Anterior cingulate cortex (tissue), 58 donors: ENCODE measurements at places on chromosomes 3 and 15.

GRCh38 chr3:169744366-169745054 is 20.4 kb downstream of the TERC start:
- no peak for DNase-seq

- DNase-seq, result no peak
Measured at GRCh38 chr15:55676507-55676906, 66.4 kb downstream of the PRTG start.

- DNase-seq, result no peak
Measured at GRCh38 chr3:181637056-181637455, 74.7 kb upstream of the SOX2 start.

DNA sequence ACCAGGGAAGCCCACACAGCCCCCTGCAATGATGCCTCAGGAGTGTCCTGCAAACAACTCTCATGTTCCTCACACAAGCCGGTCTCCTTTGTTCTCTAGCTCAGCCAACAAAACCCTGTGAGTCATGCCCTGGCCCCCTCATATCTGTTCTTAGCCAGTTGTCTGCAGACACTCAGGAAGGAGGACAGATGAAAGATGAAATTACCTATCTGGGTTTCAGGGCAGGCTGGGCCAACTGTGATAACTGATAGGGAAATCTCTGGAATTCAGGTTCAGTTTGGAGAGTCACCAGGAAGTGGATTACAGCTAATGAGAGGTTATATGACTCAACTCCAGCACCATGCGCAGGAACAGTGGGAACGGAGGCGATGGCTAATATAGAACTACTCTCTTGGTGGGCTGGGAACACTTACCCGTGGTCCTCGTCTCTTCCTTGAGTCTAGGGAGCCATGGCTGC is 352.0 kb upstream of the ADAMTS9 start:
- no peak for DNase-seq

GRCh38 chr3:5134499-5134898 is 12.4 kb downstream of the ARL8B start:
- DNase-seq, result no peak

- DNase-seq, result no peak
Measured at GRCh38 chr3:56288258-56288657, 180.0 kb downstream of the ERC2 start.

DNA sequence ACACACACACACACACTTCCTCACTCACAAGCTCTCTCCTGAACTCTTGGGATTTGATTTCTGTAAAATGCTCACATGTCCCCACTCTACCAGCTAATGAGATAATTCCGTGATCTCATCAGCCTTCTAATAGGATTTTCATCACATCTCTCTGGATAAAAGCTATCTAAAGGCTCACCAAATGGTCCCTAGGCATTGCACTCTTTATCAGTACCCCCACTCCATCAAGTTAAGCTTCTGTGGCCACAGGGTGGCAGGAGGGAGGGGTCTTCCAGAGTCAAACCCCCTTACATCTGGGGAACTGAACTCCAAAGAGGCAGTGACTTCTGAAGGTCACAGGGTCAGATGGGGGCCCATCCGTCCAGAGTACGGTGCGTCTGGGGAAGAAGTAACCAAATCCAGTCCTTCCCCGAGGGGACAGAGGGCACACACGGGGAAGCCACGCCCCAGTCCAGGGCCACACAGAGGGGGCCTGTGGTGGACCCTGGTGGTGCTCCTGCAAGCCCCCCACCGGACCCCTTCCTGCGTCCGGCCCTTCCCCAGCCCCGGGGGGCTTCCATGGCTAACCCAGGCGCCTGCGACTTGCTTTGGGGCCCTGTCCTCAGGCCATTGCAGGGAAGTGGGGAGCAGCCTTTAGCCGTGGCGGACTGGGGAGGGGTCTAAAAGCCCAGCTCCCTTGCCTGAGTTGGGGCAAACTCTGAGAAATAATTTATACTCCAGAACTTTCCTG is 25.5 kb downstream of the CPN2 start:
- no peak for DNase-seq

GRCh38 chr3:54146506-54147239 is 24.3 kb downstream of the CACNA2D3 start:
- peak; percentile 30 for DNase-seq

- DNase-seq, result no peak
Measured at GRCh38 chr3:10283638-10284037, 9.1 kb downstream of the GHRL start.

- no peak for DNase-seq
Measured at GRCh38 chr3:44104668-44105321, 136.9 kb upstream of the TOPAZ1 start.

- no peak for DNase-seq
Measured at GRCh38 chr15:60660290-60661051, 181.5 kb upstream of the ICE2 start.

DNA sequence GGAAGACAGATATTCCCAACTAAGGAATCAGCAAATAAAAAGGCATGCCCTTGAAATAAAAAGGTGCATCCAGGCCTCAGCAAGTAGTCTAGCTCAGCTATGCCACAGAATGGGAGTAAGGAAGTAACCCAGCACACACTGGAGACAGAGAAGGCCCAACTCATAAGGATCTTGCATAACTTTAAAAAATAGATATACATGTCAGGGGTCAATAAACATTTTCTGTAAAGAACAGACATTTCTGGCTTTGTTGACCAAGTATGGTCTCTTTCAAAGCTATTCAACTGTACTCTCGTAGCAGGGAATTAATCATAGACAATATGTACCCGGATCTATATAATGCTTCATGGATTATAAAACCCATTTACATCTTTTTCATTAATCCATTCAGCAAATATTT is 449.3 kb downstream of the TAFA4 start:
- DNase-seq, result no peak

DNA sequence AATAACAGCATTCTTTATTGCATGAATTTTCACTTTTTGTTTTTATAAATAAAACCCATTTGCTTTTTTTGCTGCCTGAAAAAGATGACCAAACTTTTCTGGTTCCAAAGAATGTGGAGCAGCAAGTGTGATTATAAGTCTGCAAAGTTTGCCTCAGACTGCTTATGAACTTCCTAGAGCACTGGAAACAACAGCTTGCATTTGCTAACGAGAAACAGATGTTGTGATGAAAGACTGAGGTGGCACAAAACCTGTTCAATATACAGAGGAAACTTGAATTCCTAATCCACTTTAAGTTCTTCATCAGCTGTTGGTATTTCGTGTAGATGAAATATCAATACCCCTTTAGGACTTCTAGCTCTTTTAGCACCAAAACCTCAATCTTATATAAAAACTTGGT is 9.3 kb downstream of the ZPLD1 start:
- DNase-seq, result no peak

DNA sequence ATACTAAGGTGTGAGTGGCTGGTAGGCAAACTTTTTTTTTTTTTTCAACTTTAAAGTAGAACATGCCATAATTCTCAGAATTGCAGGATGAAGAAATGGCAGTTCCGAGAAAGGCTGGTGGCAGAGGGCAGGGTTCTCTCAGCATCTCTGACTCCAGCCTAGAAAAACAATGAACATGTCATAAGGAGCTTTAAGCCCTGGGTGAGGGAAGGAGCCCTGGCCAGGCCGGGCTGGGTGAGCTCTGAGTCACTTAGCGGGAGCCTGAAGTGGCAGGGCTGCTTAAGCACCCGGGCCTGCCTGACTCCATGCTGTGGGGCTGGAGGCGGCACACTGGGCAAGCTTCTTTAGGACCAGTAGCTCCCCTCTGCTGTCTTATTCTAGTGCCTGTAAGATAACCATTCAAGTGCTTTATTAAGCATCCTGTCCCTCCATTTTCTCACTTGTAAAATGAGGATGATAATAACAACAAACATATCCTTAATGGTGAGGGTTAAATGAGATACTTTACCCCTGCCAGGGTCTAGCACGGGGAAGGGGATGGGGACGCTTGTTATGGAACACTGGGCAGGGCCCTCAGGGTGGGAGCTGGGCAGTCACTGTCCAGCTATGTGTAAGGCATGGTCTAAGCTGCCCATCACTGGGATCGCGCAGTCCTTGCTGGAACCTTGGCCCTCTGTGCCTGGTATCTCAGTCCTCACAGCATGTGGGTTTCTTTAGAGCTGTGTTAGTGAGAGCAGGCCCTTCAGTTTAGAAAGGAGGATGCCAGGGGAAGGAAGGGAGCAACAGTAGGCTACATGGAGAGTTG is 18.4 kb downstream of the SMAD6 start:
- no peak for DNase-seq

GRCh38 chr15:83094583-83094982 is 12.9 kb upstream of the TM6SF1 start:
- DNase-seq, result no peak

GRCh38 chr15:29631076-29632070 is 190.9 kb downstream of the TJP1 start:
- DNase-seq, result peak; percentile 32

DNA sequence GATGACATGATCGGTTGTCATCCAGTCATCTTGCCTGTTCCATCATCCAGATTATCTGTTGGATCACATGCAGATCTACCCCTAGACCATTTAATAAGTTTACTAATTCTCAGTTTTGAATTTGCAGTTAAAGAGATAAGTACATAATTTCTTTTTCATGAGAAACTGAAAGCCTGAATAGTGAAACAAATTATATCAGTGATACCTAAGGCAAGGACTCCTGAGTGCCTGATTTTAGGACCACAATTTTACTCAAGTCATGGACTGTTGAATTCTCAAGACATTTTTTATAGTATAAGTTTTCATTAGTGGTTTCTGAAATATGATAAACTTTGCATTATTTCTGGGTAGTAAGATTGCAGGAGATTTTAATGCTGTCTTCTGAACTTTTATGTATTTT is 13.2 kb downstream of the SIDT1 start:
- no peak for DNase-seq

- DNase-seq, result no peak
Measured at GRCh38 chr3:48403533-48404439, 26.1 kb downstream of the PLXNB1 start.

DNA sequence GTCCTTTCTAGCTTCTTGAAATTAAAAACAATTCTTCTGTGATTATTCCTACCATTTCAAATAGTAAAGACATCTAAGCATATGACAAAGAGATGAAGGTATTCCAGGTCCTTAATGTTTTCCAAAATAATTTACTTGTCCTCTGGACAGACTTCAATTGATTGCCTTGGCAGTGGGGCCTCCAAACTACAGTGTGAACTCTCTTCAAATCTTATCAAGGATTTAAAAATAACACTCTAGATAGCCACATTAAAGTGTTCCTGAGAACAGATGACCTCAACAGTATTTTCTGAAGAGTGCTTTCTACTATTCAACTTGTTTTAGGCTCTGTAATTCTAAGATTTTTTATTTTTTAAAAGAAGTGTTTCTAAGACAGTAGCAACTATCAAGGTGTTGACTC is 7.9 kb upstream of the MLF1 start:
- DNase-seq, result no peak

- DNase-seq, result no peak
Measured at GRCh38 chr3:108620250-108620649, 30.7 kb downstream of the DZIP3 start.

DNA sequence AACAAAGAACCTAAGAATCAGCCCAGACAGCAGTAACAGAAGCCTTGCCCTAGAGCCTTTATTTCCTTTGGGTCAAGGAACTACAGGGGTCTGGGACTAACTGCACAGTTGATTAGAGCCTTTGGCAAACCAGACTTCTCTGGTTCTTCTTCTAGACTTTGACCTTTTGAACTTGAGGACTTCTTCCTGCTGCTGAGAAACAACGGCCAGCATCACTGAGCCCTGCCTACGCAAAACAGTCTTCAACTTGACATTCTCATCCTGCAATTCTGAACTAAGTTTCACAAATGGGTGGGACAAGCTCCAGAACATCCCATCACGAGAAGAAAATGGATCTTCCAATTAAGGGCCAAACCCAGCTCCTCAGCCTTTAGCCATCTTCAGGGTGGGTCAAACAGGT is 31.4 kb downstream of the CMTM6 start:
- DNase-seq, result no peak

DNA sequence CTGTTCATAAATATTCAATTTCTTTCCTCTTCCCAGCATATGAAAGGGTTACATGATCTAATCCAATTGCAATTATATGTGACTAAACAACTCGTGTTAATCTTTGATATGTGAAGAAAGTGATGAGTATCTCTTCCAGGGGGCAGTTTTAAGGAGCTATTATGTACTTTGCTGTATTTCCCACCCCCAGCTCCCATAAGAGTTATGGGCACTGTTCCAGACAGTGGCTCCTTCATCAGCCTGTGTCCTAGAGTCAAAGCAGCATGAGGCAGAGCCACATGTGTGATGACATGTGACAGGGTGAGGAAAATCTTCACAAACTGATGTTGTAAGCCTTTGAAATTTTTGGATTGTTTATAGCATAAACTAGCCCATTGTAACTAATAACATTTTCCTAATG is 315.4 kb downstream of the DIPK2A start:
- DNase-seq, result no peak

DNA sequence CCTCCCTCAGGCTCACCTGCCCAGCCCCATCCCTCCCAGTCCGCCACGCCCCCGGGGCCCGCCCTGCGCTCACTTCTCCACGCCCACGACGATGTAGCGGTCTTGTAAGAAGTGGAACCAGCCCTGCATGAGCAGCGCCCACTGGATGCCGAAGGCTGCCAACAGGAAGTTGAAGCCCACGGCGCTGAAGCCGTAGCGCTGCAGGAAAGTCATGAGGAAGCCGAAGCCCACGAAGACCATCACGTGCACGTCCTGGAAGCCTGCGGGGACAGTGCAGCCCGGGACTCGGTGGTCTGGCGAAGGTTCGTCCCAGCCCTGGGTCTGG is 9.7 kb downstream of the RHCG start:
- DNase-seq, result no peak
